ENCODE measurements at places on chromosomes 6 and 20.

DNA sequence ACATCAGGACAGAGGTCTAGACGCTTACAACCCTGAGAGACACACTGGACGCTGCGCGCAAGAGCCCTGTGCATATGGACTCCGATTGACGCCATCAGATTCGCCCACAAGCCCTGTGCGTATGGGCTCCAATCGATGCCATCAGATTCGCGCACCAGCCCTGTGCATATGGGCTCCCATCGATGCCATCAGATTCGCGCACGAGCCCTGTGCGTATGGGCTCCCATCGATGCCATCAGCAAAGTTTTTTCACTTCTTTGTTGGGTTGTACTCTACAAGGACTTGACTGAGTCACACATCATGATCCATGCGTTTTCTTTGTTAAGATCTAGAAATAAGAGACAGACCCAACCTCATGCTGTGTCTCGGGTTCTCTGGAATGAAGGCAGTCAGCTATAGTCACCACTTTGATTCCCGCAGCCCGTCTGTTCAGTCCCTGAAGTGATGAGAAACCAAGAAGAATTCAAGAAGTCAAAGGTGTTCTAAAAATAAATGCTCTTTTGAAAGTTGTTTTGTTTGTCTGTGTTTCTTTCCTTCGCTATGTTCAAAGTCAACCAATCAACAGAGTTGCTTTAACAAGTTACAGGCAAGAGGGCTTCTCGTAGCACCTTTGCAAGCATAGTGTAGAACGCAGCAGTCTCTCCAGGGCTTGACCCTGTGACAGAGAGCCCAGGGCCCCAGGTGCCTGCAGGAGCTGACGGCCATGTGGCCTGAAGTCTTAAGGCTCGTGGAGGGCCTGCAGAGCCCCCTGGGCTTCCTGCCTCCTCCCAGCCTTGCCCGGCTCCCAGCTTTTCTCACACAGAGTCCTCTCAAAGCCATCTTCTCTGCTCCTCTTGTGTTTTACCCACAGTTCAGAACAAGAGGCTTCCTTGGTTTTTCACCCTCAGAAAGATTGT, 7.9 kb downstream of the RPS6KA2 start:
- DNase-seq, result no peak

DNA sequence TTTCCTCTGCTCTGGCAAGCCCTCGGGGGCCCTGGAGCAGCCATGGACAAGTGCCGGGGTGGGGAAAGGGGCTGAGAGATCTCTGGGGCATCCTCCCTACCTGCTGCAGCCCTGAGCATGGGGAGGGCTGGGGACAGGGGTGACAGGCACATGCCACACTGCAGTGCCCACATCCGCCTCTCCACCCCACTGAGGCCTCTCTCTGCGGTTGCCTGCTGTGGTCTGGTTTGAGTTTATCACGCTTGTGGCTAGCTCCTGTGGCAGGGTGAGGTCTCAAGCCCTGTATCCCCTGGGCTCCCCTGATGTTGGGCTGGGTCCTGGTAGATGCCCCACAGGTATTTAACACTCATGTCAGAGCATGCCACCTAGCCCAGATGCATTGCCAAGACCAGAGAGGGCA, 52.9 kb upstream of the MLN start:
- peak; percentile 93 for DNase-seq

GRCh38 chr6:38355519-38355918, 284.2 kb downstream of the BTBD9 start:
- DNase-seq, result peak; percentile 6

DNA sequence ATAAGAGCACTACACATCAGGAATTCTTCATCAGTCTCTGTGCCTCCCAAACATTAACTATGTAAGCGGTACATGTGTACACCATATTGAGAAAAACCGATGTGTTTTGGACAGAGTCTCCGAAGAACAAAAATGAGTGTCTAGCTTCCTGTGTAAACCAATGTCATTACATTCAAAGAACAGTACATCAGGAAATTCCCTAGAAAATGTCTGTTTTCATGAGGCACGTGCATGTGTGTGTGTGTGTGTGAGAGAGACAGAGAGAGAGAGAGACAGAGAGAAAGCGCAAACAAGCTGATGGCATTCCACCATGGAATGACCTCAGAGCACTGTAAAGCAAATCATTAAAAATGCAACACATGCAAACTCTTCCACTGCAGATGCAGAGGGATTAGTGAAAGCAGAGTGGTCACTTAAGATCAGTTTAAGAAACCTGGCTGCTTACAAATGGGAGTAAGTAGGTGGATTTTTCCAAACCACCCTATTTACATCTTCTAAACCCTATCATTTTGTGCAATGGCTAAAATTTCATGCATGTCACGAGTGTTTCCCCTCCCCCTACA, 133.9 kb downstream of the HIVEP2 start:
- DNase-seq, result peak; percentile 70

GRCh38 chr6:157273756-157274470, 49.4 kb downstream of the TMEM242 start:
- peak; percentile 44 for DNase-seq

DNA sequence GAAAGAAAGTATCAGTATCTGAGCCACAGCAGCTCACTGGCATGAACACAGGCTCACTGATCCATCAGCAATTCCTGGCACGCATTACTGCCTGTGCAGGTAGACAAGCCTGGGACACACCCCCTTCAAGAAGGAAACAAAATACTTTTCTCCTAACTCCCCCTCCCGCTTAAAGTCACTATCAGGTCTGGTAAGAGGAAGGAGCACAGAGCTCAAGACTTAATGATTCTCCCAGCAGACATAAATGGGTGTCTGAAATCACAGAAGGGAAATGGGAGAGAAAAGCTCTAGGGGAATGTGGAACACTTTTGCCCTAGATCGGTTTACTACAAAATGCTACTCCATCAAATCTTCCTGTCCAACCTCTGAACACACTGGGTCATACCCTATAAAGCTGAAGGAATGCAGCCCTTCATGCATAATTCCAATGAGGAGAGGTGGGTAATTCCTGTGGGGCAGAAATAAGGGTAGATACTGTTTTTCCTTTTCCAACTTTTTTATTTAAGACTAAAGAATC, at the start of gene ADGRF1:
TSS of gene ADGRF1 (minus strand) at position 58 of the 517 bp plus-strand sequence. CDS start 13,271 bp downstream, outside the sequence.
- no peak for DNase-seq

DNA sequence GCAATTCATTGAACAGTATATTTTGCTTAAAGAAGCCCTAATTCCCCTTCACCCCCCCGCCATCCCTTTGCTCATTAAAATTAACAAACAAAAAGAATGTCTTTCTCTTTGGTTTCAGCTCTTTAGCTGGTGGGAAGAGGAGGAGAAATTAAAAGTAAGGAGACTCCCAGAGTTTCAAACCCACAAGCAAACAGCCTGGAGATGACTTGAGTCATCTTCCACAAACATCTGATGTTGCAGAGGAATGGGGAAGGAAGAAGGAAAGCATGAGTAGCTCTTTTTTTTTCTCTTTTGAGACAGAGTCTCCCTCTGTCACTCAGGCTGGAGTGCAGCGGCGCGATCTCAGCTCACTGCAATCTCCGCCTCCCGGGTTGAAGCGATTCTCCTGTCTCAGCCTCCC, 189.6 kb downstream of the ADAT2 start:
- no peak for DNase-seq

- no peak for DNase-seq
These were observed 62.8 kb downstream of the JARID2 start for GRCh38 chr6:15308435-15309213.

GRCh38 chr20:24046888-24047287, 58.3 kb upstream of the GGTLC1 start:
- DNase-seq, result no peak

GRCh38 chr6:47079638-47080037, 37.5 kb upstream of the ADGRF1 start:
- no peak for DNase-seq

DNA sequence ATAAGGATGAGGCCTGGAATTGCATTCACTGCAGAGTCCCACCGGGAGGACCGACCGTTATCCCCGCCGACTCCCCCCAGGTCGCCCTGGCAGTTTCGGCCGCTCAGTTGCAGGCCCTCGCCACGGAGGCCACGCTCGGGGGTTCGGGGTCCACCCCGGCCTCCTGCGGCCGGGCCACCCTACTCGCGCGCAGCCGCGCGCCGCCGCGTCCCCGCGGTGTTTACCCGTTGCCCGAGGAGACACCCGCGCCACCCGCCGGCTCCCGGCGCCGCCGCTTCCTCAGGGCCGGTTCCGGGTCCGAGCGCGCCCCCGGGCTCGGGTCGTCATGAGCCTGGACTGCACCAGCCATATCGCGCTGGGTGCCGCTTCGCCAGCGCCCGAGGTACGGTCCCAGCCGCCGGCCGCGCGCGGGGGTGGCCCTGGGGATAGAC, at the start of gene CCDC170:
TSS of gene CCDC170 (plus strand) at position 214 of the 431 bp plus-strand sequence. CDS start at position 326, 112 bp downstream.
- peak; percentile 30 for DNase-seq

- DNase-seq, result no peak
These were observed 35.9 kb upstream of the STX16 start for GRCh38 chr20:58614984-58615760.

- no peak for DNase-seq
These were observed 28.6 kb upstream of the CCN2 start for GRCh38 chr6:131979515-131980337.

GRCh38 chr6:27777614-27778355, 134.4 kb downstream of the OR2B2 start:
- DNase-seq, result no peak

DNA sequence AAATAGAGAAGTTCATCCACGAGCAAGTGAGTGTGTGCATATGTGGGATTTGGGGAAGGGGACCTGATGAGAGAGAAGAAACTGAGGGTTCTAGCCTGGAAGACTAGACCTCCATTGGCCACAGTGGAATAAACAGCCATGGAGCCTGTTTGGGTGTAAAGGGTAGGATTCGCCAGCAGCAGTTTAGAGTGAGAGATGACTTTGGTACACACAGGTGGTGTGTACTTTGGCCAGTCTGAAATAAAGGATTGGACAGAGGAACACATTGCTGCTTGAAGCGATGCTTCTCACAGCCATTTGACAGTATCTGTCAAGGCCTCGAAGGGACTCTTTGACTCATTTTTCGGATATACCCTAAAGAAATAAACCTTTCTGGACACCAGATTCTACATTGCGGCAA, 29.2 kb downstream of the PLEKHG1 start:
- DNase-seq, result no peak

DNA sequence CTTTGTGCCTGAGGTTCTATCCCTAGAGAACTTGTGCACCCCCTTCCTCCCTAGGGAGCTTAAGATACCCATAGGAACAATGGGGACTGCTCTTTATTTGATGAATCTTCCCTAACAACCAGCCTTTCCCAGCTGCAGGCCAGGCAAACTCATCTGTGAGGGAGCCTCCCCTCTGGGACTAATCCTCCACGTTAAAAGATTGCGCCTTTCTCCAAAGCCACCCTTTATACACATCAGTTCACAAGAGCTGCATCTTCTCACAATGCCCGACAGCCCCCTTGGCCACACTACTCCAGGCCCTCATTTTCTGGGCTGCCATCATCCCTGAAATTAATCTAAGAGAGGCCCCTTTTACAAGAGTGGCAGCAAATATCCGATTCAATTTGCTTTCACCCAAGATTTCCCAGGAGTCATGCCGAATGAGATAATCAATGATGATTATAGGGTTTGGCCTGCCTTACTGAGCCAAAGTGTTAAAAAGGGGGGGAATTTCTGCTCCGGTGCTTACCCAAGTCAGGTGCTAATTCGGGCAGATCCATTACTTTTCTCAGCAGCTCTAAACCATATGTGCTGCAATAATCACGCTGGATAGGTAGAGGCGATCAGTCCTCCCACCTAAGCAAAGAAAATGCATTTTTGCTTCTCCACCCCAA, 336.5 kb downstream of the KIF16B start:
- no peak for DNase-seq

GRCh38 chr20:43658723-43659419, 8.0 kb upstream of the MYBL2 start:
- DNase-seq, result no peak

DNA sequence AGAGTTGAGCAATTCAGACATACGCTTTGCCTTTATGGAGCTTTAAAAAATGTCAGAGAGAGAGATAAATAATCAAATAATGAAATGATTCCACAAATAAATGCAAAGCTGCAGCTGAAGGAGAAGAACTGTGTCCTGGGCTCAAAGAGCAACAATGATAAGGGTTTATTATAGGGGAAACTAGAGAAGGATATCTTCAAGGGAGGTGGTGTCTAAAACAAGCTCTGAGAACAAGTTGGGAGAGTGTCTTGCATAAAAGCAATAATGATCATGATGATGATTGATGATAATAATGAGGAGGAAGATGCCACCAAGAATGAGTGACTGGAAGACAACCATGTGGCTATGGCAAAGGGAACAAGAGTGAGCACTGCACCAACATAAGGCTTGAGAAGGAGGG, 164.3 kb downstream of the KIF16B start:
- no peak for DNase-seq

DNA sequence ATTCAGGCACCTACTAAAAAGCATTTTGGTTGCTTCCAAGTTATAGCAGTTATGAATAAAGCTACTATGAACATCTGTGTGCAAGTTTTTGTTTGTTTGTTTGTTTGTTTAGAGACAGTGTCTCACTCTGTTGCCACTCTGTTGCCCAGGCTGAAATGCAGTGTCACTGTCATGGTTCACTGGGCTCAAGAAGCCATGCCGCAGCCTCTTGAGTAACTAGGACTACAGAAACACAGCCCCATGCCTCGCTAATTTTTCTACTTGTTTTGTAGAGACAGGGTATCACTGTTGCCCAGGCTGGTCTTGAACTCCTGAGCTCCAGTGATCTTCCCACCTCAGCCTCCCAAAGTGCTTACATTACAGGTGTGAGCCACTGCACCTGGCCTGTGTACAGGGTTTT, 795.9 kb downstream of the EPHA7 start:
- no peak for DNase-seq

GRCh38 chr20:44433751-44434538, 41.7 kb upstream of the TTPAL start:
- no peak for DNase-seq

DNA sequence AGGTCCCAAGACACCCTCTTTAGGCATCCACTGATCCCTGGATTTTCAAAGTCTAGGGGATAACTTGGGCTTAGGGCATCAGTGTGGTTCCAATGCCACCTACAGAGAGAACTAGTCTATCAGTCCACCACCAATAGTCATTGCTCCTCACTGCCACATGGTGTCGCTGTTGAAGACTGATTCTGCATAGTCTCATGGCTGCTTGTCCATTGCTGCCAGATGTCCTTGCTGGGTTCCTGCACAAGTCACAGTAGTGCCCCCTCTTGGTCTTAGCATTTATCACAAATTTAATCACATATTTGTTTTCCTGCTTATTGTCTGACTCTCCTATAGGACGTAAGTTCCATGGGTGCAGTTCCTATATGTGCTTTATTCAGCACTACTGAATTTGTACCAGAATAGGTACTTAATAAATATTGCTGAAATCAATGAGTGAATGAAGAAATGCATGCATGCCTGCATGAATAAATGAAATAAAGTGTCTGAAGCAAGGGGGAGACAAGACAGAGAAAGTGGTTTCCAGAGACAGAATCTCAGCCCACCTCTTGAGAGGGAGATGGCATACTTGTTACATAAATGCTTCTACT, 45.9 kb upstream of the RALY start:
- peak; percentile 51 for DNase-seq

- DNase-seq, result no peak
These were observed 76.8 kb downstream of the FYN start for GRCh38 chr6:111796310-111796918.

- no peak for DNase-seq
These were observed 192.0 kb upstream of the IMPG1 start for GRCh38 chr6:76264468-76264867.

- DNase-seq, result no peak
These were observed 63.3 kb downstream of the SASH1 start for GRCh38 chr6:148405894-148406293.

Data from activated CD4-positive, alpha-beta T cell treated with anti-CD3 and anti-CD28 coated beads, Interleukin-2, amount 50 U/mL, for 16 hours (primary cell).